Tibial nerve (tissue), 4 donors: ENCODE measurements at places on chromosomes 2 and 18. TPM values are rescaled to one million over a fixed set of nuclear protein-coding genes. Genes with fewer than 3 reads are reported as not detected.

- DNase-seq, result no peak
Observed at GRCh38 chr2:150133623-150134022, 353.8 kb downstream of the RND3 start.

DNA sequence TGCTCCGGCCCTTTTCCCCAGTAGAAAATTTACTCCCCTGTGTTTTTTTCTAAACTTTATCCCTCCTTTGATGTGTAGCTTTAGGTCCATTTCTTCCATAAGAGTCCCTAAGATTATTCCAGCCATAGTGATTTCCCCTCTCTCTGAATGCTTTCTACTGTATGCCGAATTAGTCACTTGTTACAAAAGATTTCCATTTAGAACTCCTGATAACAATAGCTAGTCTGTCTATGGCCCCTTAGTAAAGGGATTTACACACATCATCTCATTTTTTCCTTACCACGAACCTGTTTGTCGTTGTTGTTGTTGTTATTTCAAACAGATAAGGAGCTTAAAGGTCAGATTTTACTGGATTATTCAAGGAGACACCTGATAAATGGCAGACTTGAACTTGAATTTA, 256.1 kb downstream of the PAX3 start:
- no peak for DNase-seq

DNA sequence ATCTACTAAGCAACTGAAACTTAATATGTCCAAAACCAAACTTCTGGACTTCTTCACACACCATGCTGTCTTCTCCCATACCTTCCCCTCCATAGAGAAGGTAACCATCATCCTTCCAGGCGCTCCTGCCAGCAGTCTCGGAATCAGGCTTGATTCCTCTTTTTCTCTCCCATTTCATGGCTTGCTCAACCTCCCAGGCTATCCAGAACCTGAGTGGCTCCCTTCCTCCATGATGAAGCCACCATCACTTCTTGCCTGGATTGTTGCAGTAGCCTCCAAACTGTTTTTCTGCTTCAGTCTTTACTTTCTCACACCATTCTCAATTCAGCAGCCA, 40.1 kb upstream of the NDUFV2 start:
- DNase-seq, result no peak

The PRLH gene
- total RNA-seq, result not detected
